ENCODE measurements at places on chromosomes 7 and 10.

DNA sequence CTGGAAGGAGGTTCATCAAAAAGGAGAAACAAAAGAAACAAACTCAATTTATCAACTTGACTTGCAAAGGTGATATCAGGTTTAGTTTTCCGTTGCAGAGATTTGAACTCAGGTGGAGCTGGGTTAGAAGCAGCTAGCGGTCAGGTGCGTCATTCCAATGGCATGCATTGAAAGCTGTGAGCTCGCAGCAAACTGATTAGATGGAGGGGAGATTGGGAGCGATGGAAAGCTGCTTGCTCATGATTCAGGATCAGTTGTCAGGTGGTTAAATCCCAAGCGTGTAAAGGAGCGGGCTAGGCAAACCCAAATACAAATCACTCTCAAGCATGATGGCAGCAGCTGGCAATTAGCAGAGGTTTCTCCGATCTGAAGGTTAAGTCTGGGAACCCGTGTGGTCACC, 49.3 kb upstream of the AFAP1L2 start:
- no peak for DNase-seq

GRCh38 chr10:11212288-11213085, 194.8 kb downstream of the CELF2 start:
- DNase-seq, result no peak

- no peak for DNase-seq
Measured at GRCh38 chr10:62820586-62820985, 4.4 kb upstream of the EGR2 start.

GRCh38 chr10:120308589-120308988, 148.4 kb upstream of the PLPP4 start:
- DNase-seq, result no peak

GRCh38 chr7:83149466-83149865, 13.2 kb downstream of the PCLO start:
- peak; percentile 16 for DNase-seq

GRCh38 chr7:50739744-50740435, 42.8 kb downstream of the GRB10 start:
- no peak for DNase-seq

- no peak for DNase-seq
Measured at GRCh38 chr7:45193828-45194227, 36.2 kb downstream of the RAMP3 start.

DNA sequence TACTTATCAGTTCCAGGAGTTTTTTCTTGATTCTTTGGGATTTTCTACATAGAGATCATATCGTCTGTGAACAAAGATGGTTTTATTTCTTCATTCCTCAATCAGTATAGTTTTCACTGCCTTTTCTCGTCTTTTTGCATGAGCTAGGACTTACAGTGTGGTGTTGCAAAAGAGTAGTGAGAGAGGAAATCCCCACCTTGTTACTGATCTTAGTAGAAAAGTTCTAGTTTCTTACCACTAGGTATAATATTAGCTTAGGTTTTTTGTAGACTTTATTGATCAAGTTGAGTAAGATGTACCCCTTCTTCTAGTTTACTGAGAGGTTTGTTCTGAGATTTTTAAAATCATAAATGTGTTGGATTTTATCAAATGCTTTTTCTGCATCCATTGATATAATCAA, 123.3 kb downstream of the TMEM26 start:
- no peak for DNase-seq

GRCh38 chr7:131654668-131655326, 98.4 kb upstream of the PODXL start:
- peak; percentile 53 for DNase-seq

DNA sequence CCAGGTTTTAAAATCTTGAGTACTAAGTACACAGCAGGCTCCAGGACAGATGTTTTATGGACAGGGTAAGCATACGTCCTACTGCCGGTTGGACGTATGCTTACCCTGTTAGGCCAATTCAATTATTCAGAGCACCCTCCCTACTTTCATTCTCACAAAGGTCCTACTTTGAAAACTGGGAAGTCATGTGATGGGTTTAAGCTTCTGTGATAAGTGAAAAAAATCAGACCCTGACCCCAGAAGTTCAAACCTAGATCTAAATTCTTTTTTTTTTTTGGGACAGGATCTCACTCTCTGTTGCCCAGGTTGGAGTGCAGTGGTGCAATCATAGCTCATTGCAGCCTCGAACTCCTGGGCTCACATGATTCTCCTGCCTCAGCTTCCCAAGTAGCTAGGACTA, 55.2 kb downstream of the HIPK2 start:
- DNase-seq, result no peak

DNA sequence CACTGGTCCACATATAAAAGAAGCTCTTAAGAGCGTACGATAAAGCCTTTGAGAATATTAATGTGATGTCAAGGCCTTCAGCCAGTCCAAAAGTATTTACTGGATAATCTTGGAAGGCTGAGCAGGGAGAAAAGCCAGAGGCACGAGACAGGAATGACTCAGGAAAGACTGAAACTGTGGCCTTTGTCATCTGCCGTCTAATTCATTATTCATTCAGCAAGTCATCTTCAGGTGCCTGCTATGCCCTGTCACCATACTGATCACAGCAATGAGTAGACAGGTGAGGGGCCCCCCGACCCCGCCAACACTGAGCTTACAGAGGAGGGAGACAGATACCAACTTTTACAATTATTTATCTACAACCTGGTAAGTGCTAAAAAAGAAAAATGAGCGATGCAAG, 78.9 kb downstream of the VOPP1 start:
- DNase-seq, result no peak

GRCh38 chr7:101017064-101017777, 2.7 kb upstream of the MUC17 start:
- peak; percentile 6 for DNase-seq

- DNase-seq, result no peak
Measured at GRCh38 chr7:73896454-73896853, 35.5 kb downstream of the TMEM270 start.

- no peak for DNase-seq
Measured at GRCh38 chr10:3762309-3762708, 22.7 kb downstream of the KLF6 start.

- peak; percentile 59 for DNase-seq
Measured at GRCh38 chr10:120423431-120424197, 33.4 kb upstream of the PLPP4 start.

- no peak for DNase-seq
Measured at GRCh38 chr7:141410353-141411000, 140.7 kb upstream of the AGK start.

- no peak for DNase-seq
Measured at GRCh38 chr7:127404286-127405072, 12.0 kb upstream of the ZNF800 start.

- DNase-seq, result no peak
Measured at GRCh38 chr7:28649189-28649588, 236.9 kb downstream of the CREB5 start.

GRCh38 chr7:359766-360361, 69.9 kb downstream of the FOXL3 start:
- no peak for DNase-seq

GRCh38 chr7:116709336-116709735, 37.3 kb downstream of the MET start:
- no peak for DNase-seq

DNA sequence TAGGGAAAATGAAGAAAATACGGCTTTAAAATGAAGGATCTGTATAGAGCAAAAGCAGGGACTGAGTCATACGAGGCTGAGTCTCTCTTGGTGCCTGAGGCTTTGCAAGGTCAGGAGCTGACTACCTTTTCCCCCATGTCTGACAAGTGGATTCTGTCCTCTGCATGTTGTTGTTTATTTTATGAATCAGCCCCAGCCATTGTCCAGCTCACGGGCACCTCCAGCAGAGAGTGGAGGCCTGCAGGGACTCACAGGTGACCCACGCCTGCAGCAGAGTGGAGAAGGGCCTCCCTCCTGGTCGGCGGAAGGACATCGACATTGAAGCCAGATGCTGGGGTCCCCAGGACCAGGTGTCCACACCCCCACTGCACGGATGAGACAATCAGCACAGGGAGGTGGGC, 233.9 kb downstream of the WDR37 start:
- DNase-seq, result no peak

DNA sequence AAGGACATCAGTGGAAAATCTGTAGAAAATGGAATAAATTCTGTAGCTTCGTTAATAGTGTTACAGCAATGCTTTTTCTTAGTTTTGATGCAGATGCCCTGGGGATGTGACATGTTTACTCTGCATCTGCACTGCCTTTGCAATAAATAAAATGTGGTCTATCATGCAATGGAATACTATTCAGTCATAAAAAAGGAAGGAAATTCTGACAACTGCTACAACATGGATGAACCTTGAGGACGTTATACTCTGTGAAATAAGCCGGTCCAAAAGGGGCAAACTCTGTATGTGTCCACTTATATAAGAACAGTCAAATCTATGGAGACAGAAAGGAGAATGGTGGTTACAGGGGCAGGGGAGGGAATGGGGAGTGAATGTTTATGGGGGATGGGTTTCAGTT, 13.5 kb downstream of the GRIFIN start:
- DNase-seq, result no peak

GRCh38 chr10:53003094-53003493, 230.5 kb upstream of the MBL2 start:
- DNase-seq, result no peak

GRCh38 chr10:27743877-27744801, 1.5 kb downstream of the MKX start:
- DNase-seq, result no peak

DNA sequence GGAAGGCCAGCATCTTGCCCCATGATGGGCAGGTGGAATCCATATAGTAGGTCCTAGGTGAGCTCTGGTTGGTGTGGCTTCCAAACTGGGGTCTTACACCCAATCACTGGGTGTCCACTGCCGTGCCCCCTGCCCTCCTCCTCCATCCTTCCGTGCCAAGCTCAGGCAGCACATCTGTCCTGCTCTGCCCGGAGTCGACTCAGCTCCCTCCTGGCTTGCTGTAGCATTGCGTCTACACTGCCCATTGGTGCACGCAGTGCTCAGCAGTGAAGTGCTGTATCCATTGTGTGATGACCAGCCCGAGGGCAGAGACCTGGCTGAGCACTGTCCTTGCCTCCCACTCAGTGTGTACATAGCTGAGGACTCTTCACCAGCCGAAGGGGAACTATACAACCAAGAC, 148.4 kb downstream of the ADAM12 start:
- no peak for DNase-seq

- no peak for DNase-seq
Measured at GRCh38 chr7:9091282-9091681, 657.9 kb downstream of the NXPH1 start.

DNA sequence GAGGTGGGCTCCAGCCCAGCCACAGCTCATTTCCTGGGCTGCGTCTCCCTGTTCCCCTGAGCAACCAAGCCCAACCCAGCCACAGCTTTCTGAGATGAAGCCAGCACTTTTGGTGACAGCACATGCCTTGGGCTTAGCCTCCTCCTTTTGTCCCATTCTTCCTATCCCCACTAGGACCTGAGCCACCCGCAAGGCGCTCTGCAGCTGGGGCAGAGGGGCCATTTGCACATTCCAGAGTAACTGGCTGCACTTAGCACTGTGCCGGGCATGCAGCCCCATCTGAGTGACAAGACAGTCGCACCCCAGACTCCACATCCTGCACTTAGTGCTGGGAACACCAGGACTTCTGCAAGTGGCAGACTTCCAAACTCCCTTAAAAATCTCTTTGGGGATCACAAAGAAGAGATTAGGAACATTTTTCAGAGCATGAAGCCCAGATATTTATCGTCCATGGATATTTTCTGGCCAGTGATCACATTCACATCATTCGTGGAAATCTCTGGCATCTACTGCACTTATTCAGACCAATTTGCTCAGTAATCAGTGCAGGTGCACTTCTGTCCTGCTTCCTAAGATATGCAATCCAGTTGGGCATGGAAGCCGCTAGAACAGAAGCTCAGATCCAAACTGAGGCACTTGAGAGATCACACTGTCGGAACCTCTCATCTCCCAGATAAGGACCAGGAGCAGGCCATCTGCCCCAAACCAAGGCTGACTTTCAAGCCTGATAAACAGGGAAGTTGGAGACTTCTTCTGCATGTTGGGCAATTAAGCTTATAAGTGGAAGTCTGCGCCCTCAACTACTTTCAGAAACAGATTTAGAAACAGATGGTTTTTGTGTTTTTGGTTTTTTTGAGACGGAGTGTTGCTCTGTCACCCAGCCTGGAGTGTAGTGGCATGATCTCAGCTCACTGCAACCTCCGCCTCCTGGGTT, 26.4 kb downstream of the CHST15 start:
- DNase-seq, result no peak

- no peak for DNase-seq
Measured at GRCh38 chr7:77542409-77542808, 5.3 kb downstream of the PTPN12 start.

- no peak for DNase-seq
Measured at GRCh38 chr7:148856578-148856881, 27.6 kb downstream of the EZH2 start.

GRCh38 chr7:140153666-140154161, 23.1 kb downstream of the KDM7A start:
- DNase-seq, result no peak

DNA sequence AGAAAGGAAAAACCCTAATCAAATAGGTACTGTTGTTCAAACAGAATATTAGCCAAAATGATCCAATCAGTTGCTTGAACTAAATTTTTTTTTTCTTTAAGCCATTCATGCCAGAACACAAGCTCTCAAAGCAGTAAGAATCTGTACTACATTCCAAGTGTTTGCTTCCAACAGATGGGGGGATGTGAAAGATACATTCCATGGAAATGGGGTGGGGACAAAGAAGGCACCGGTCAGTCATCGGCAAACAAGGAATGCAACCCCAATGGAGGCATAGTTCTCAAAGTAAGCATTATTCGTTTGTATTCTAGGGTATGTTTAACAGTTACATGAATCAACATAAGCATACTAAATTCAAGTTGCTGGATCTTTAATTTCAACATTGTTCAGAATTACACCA, 32.5 kb downstream of the C10orf143 start:
- DNase-seq, result no peak

DNA sequence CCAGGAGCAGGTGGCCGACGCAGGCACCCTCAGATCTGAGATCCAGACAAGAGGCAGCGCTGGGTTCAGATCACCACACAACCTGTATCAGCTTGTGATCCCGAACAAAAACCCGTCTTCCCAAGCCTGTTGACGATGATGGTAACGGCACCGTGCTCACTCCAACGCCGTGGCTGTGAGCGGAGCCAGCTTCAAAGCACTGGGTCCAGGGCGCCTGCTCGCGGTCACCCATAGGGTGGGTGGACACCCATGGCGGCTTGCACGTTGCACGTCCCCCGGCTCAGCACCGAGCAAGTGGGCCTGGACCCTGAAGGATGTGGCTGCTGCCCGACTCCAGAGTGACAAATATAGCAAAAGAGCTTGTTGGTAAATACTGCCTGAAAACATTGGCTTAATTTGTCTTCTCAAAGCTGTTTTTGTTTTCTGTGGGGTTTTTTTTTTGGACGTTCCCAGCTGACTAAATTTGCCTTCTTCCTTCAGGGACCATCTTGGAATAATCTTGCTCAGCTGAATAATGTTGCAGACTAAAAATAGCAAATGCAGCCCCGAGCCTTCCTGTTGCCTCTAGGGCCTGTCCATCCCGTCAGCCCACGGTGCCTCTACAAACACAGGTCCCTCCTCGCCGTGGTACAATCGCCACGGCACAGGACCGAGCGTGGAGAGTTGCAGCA, 41.0 kb downstream of the FOXK1 start:
- DNase-seq, result no peak
